ENCODE measurements at places on chromosomes 6 and 20.

GRCh38 chr6:1670711-1671462, 61.2 kb downstream of the FOXC1 start:
- DNase-seq, result no peak

DNA sequence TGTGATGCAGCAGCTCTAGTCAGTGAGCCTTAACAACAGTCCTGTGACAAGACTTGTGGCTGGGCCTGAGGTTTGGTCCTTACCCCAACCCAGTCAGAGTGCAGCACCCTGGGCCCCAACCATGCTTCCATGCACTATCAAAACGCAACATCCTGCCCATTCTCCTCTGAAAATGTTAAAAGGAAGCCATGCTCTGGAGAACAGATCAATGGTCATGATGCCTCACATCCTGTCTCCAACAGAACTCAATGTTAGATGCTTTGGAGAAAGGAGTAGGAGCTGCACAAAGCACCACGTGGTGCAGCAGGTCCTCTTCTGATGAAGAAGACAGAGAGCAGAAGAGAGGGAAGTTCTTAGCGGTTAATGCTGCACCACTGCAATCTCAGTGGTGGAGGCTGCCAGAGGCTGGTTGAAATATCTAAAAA, 41.9 kb downstream of the TRAM2 start:
- no peak for DNase-seq

GRCh38 chr6:3520281-3521230, 63.7 kb upstream of the SLC22A23 start:
- DNase-seq, result no peak

DNA sequence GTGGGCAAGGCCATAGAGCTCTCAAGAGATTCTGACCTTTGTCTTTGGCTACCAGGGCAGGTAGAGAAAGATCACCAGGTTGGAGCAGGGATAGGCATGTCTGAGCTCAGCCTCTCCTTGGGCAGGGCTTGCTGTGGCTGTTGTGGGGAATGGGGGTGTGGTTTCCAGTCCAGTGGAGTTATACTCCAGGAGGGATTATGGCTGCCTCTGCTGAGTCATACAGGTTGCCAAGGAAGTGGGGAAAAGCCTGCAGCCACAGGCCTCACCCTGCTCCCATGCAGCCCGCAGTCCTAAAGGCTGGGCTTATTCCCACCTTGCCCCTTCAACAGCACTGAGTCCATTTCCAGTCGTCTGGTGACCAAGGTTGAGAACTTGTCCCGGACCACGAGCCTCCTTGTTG, 21.9 kb downstream of the MEP1A start:
- no peak for DNase-seq

DNA sequence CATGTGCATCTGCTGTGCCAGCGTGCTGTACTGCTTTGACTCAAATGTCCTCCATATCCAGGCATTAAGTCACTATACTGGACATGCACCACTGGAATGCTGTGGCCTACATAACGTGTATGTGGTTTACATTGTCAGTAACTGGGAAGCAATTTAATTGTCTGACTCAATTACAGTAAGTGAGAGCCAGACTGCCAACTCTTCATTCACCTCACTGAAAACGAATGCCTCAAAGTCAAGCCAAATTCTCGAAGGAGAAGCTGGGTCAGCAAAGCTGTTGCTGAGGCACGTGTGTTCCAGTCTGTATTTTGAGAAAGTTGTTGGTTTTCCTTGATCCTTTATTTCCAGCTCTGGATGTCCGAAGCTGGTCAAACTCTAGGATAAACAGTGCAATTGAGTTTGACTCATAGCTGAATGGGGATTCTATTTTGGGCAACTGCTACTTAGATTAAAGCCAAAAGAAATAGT, 534.3 kb downstream of the COL12A1 start:
- DNase-seq, result no peak

DNA sequence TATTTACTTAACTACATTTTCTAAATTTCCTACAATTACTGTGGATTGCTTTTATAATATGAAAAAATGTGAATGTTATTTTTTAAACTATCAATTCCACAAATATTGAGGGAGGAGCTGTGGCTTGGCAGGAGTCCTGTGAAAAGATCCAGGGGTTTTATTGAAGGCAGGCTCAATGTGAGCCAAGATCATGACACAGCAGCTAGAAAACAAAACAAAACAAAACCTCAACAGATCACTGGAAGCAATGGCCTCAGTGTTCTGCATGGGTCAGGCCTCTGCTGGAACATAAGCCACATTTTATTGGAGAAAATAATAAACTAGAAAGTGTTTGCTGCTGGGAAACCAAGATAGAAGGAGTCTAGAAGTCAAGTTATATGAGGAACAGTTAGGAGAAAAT, 19.4 kb upstream of the RCAN2 start:
- no peak for DNase-seq

DNA sequence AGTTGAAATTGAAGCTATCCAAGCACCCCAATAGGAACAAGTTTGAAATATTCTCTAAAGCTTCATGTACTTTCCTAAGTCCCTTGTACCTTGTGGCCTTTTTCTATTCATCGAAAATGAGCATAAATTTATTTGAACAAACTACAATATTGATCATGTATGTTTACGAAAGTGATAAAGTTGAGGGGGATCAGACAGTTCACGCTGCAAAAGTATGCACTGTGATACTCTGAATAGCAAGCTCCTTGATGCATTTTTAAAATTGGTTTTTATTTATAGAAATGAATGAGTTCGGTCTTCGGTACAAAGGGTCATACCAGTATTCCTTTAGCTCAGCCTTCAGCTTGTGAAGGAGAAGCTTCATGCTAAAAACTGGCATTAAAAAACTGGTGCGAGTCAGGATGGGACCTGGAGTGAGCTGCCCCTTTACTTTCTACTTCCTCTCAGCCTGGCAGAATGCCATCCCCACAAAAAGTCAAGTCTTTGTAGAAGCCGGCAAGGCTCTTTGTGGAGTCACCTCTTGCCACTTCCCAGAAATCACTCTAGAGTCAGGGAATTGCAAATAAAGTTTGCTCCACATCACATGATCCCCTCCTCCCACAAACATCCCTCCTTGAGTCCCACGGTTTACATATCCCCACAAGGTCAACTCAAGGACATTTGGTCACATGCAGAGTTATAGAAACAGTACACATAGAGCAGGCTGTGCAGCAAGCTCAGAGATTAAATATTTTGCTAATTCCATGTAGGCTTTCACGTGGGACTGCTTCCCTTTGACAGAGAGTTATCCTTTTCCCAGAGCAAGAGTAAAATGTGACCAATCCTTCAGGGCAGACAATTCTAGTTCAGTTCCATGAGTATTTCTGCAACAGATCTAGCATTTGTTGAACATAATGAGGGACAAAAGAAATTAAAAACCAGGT, 34.6 kb upstream of the ADGRF1 start:
- DNase-seq, result no peak
